Smooth muscle cell of the pulmonary artery (primary cell): ENCODE measurements at places on chromosomes 2 and 18. TPM values are rescaled to one million over a fixed set of nuclear protein-coding genes. Genes with fewer than 3 reads are reported as not detected.

RGPD3 gene
- 0.20 and 0.26 TPM in 2 replicates for total RNA-seq

MOCOS gene
- 5.6 and 16.6 TPM in 2 replicates for total RNA-seq

CNGA3 gene
- total RNA-seq, result not detected in 2 replicates

CAPN14 gene
- total RNA-seq, result 0.23 and 0.26 TPM in 2 replicates

PRR30 gene
- not detected in 2 replicates for total RNA-seq

POMC gene
- 1.2 and 2.0 TPM in 2 replicates for total RNA-seq

ABCA12 gene
- total RNA-seq, result 0.07 and 0.13 TPM in 2 replicates

LOXL3 gene
- total RNA-seq, result 110 and 319 TPM in 2 replicates

CHN1 gene
- total RNA-seq, result 7.8 and 9.6 TPM in 2 replicates

CREG2 gene
- 0.65 and 2.4 TPM in 2 replicates for total RNA-seq

TRAF3IP1 gene
- total RNA-seq, result 8.1 and 12.0 TPM in 2 replicates

KANSL1L gene
- total RNA-seq, result 20.2 and 20.5 TPM in 2 replicates

CNTNAP5 gene
- not detected in 2 replicates for total RNA-seq

DAW1 gene
- 2.0 and 2.5 TPM in 2 replicates for total RNA-seq

REG3G gene
- not detected in 2 replicates for total RNA-seq

HOXD1 gene
- total RNA-seq, result 0.13 TPM in 1 of 2 replicates, not detected in the other

RBM43 gene
- total RNA-seq, result 5.6 and 8.1 TPM in 2 replicates

SLC4A5 gene
- 0.13 and 0.30 TPM in 2 replicates for total RNA-seq

NT5DC4 gene
- 0.33 TPM in 1 of 2 replicates, not detected in the other for total RNA-seq

DSC2 gene
- total RNA-seq, result 0.07 TPM in 2 replicates

DNAH7 gene
- total RNA-seq, result 0.46 and 3.1 TPM in 2 replicates

IL1RL2 gene
- 1.6 and 2.8 TPM in 2 replicates for total RNA-seq

FAM228B gene
- total RNA-seq, result 8.3 and 9.0 TPM in 2 replicates

ERBB4 gene
- total RNA-seq, result 2.6 and 6.4 TPM in 2 replicates

VSNL1 gene
- 0.66 and 0.72 TPM in 2 replicates for total RNA-seq

CAVIN2 gene
- total RNA-seq, result 10.9 and 26.8 TPM in 2 replicates

FAP gene
- total RNA-seq, result 172 and 182 TPM in 2 replicates

HOXD11 gene
- not detected in 2 replicates for total RNA-seq

EHD3 gene
- 82.4 and 101 TPM in 2 replicates for total RNA-seq

DYTN gene
- total RNA-seq, result not detected in 2 replicates

ALPI gene
- total RNA-seq, result not detected in 2 replicates

ITPRIPL1 gene
- 0.26 and 1.3 TPM in 2 replicates for total RNA-seq

G6PC2 gene
- total RNA-seq, result not detected in 2 replicates

METTL4 gene
- total RNA-seq, result 5.7 and 8.5 TPM in 2 replicates

IL36G gene
- total RNA-seq, result not detected in 2 replicates

IMPACT gene
- 26.0 and 30.6 TPM in 2 replicates for total RNA-seq

CXCR2 gene
- not detected in 2 replicates for total RNA-seq

IFT172 gene
- 38.3 and 43.3 TPM in 2 replicates for total RNA-seq

C2orf81 gene
- 1.2 and 3.5 TPM in 2 replicates for total RNA-seq

LRRTM4 gene
- 0.07 TPM in 1 of 2 replicates, not detected in the other for total RNA-seq

ZAP70 gene
- total RNA-seq, result 0.13 TPM in 1 of 2 replicates, not detected in the other

RESP18 gene
- total RNA-seq, result not detected in 2 replicates

HTR2B gene
- total RNA-seq, result 23.9 and 37.3 TPM in 2 replicates

LCT gene
- under 0.01 and 0.03 TPM in 2 replicates for total RNA-seq

CCBE1 gene
- total RNA-seq, result 41.6 and 48.7 TPM in 2 replicates

PIKFYVE gene
- total RNA-seq, result 34.7 and 35.1 TPM in 2 replicates
